Anterior cingulate cortex (tissue), 58 donors: ENCODE measurements at places on chromosomes 6 and 20.
A peak's percentile ranks its signal among the peaks of the same experiment; 100 is the strongest.

DNA sequence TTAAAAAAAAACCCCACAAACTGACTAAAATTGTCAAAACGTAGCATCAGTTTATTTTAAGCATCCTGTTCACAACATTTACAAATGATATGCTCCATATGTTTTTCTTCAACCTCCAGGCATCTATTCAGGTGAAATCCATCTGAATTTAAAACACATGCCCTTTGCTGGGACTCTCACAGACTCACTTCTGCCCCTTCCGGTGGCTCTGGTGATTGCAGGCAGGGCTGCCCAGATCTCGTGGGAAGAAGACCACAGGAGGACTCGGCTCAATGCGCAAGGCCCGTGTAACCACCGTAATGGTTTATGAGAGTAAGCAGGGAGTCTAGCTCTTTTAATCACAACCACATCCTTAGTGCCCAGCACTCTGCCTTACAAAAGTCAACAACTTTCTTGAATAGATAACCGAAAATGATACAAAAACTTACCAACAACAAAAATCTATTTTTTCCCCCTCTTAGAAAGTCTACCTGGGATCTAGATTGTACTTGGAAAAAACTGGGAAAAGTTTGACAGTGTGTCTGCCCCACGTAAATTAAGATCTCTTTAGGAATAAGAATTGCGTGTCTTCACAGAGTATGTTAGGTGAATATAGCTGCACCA, 139.1 kb downstream of the KIF16B start:
- no peak for DNase-seq

GRCh38 chr20:35273449-35274171, 4.3 kb downstream of the MMP24OS start:
- peak; percentile 53 for DNase-seq

DNA sequence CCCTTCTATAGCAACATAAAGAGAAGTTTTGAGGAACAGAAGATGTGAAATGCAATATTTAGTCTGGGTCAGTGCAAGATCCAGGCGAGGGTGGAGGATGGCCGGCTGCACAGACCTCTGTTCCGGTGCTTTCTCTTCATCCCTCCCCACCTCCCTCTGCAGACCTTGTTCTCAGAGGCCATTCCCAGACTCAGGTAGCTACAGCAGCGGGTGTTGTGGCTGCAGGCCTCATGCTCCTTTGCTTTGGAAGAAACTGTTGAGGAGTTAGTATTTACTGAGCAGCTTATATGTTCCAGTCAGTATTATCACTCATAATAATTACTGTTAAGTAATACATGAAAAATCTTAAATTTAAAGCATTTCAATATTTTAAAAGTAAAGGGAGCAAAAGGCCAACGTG, 1.7 kb downstream of the BTN3A3 start:
- DNase-seq = no peak

DNA sequence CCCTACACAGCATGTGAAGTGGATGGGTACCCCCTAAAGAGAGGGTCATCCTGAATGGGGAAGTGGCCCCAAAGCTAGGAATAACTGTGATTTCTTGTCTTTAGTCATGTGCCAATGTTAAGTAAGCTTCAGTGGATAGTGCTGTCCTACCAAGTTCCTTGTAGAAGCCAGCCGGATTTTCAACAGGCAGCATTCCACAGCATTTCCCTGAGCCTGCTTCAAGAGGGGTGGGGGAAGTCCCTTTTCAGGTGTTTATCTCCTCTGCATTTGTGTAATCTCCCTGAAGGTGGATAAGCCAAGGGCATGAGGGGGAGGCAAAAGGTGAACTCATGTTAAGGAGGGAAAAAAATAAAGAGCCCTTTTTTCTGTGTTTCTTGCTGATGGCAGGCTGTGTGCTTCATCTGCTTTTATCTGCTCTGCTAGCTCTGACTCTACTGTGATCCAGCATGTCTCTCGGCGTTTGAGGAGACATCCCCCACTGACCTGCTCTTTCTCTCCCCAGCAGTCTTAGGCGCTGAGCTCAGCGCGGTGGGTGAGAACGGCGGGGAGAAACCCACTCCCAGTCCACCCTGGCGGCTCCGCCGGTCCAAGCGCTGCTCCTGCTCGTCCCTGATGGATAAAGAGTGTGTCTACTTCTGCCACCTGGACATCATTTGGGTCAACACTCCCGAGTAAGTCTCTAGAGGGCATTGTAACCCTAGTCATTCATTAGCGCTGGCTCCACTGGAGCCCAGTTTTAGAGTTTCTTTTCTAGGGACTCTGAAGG, 1.9 kb downstream of the EDN1 start:
- DNase-seq = no peak

DNA sequence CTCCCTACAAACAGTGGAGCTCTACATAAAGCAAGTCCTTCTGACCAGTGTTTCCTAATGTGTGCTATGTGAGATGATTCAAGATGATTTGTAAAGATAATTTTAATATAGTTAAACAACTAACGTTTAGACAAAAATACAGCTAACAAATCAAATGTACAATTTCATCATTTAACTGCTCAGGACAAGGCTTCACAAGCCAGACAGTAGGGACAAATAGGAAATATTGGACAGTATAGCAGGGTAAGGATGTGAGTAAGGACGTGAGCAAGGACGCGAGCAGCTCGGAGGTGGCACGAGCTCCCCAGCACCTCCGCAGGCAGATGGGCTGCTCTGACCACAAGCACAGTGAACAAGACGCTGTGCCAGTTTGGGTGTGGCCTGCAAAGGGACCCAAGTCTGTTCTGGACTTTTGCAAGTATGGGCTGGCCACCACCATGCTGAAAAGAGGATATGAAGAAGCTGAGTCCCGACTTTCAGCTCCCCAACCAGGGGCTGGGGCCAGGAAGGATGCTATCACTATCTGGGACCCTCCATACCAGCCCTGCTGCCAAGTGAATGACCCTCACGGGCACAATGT, 14.5 kb downstream of the DIDO1 start:
- DNase-seq = no peak

DNA sequence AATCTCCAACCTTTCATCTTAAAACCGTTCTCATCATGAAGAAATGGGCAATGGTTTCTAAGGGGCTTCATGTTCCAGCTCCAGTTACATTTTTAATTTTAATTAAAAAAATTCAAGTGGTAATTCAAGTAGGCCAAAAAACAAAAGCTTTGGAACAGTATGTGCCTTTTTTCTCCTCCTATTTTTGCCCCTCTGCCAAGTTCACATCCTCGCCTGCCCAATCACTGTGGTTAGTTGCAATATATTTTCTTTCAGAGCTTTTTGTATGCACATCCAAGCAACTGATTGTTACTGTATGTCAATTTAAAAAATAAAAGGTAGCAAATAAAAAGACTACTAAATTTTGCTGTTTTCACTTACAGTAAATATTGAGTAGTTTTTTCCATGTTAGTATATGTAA, 99.8 kb upstream of the B3GAT2 start:
- no peak for DNase-seq

DNA sequence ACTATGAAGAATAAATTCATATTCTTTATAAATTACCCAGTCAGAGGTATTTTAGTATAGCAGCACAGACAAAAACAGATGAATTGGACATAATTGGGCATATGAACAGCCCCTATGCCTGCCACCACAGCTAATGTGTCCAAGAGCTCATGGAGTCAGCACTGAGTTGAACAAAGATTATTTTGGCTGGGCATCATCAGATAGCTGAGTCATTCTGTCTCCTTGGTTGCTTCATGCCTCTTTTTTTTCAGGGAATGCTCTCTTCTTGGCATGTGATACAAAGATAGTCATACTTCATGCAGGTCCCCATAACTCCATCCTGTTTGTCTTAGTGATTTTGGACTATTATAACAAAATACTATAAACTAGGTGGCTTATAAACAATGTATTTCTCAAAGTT, 275.6 kb downstream of the TENT5A start:
- no peak for DNase-seq

DNA sequence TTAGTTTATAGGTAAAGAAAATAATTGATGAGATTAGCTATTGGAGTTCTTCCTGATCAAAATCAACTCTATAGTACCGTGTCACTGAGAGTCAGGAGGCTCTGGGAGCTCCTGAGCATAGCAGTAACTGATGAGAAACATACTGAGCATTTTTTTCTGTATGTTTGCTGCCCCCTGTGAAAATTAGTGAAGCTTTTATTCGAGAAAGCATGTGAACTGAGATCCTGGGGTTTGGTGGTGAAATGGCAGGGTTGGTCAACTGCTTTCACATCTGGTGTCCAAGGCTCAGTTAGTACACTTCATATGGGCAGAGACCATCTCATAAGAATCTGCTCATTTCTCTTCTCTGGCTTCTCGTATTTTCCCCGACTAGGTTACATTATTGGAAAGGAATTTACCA, 4.1 kb upstream of the ABT1 start:
- no peak for DNase-seq

DNA sequence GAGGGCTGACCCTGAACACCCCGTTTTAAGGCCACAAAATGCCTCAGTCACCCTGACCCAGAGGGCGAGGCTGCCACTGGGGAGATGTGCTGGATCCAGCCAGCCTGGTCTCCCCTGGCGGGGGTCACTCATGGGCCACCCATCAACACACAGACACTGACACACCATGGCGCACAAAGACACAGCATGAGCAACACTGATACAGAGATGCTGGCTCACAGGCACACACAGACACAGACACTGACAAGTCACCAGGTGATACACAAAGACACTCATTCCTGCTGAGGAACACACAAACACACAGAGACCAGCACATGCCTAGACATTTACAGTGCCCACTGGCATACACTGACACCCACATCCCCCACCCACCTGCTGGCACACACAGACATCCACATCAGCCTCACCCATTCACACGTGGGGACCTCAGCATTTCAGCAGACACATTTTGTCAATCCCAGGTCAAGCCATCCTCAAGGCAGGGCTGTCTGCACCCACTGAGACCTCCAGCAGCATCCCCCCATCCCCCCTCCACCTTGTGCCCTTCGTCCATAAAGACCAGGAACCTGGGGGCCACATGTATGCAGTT, 63.4 kb downstream of the MDGA1 start:
- no peak for DNase-seq

GRCh38 chr6:142395768-142396231, 94.0 kb downstream of the ADGRG6 start:
- DNase-seq = no peak

GRCh38 chr20:24951536-24952083, 2.5 kb downstream of the CST7 start:
- no peak for DNase-seq

DNA sequence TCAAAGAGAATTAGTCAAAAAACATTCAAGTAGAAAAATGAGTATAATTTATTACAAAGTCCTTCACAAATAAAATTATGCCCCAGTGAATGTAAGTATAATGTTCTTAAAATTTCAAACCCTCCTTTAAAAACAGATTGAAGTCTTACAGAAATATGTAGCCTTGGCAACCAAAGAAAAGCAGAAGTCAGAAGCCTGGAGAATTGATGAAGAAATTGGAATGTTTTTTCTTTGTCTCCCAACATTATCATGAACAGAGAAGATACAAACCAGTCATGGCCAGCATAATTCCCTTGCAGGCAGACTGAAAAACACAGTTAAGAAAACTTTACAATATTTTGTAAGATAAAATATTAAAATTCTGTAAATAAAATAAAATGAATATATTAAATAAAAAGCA, 221.9 kb downstream of the TBC1D32 start:
- DNase-seq = no peak

DNA sequence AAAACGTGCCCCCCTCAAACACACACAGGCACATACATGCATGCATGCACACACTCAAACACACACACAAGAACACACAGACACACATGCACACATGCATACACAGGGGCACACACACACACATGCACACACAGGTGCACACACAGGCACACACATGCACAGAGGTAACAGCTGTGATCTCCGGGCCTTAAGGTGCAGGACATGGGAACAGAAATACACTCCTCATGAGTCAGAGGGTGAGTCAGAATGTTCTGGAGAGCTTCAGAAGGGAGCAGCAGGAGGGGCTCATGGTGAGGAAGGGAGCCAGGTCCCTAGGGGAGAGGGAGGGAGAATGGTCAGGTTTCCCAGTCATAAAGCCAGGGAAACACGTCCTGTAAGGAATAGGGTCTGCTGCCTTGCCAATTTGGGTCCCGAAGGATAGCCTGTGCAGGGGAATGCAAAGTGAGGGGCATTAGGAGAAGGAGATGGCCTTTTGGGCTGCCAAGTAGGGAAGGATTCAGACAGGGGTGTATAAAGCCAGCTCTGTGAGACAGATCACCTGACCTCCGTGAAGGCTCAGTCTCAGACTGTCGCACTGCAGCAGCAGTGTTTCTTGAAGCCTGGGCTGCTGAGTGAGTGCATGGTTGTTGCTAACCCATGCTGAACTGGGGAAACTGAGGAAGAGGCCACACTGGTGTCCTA, 123.9 kb downstream of the MAFB start:
- DNase-seq = no peak

DNA sequence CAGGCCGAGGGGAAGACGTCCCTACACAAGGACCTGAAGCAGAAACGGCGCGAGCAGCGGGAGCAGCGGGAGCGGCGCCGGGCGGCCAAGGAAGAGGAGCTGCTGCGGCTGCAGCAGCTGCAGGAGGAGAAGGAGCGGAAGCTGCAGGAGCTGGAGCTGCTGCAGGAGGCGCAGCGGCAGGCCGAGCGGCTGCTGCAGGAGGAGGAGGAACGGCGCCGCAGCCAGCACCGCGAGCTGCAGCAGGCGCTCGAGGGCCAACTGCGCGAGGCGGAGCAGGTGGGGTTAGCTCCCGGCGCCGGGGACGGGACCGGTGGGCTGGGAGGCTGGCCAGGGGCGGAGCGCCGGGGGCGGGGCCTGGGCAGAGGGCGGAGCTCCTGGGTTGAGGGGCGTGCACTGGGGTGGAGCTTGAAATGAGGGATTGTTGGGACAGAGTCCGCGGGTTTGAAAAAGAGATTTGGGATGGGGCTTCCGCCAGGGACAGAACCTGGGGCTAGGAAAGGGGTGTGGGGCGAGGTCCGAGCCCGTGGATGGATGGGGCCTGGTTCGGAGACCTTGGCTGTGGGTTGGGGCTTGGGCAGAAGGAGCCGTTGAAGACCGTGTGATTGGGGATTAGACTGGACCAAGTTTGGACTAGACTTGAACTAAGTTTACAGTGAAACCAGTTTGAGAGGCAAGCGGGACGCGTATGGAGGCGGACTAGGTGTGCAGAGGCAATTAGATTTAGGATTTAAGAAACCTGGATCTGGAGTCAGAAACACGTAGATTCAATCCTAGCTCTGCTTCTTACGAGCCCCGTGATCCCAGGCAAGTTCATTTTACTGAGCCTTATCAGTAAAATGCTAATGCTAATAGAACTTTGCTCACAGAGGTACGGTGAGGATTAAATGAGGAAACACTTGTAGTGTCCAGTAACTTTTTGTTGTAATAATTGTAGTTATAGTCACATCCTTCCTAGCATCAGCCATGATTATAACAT, 20.9 kb downstream of the DEF6 start:
- DNase-seq = peak; percentile 74
